CD4-positive, alpha-beta T cell treated with Interferon alpha-2 for 1 hour (primary cell): ENCODE measurements at places on chromosomes 13 and 19.

DNA sequence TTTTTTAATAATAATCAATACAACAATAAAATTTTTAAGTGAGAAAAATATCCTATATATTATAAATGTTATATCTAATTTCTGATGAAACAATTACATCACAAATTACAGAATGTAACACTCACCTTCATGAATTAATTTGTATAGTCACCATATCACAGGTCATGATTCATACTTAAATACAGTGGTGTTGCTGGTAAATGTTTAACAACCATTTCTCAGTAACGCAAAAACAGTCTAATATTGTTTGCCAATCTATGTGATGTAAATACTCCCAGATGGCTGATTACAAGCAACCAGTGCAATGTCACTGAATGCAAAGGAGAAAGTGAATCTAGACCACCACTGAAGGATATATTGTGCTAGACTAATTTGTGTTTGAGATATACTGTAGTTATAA, 97.5 kb downstream of the DIAPH3 start:
- DNase-seq = no peak

GRCh38 chr13:110446575-110446890, 115.0 kb downstream of the RAB20 start:
- no peak for DNase-seq

- DNase-seq = no peak
Measured at GRCh38 chr13:86462011-86462410, 662.8 kb upstream of the SLITRK6 start.

DNA sequence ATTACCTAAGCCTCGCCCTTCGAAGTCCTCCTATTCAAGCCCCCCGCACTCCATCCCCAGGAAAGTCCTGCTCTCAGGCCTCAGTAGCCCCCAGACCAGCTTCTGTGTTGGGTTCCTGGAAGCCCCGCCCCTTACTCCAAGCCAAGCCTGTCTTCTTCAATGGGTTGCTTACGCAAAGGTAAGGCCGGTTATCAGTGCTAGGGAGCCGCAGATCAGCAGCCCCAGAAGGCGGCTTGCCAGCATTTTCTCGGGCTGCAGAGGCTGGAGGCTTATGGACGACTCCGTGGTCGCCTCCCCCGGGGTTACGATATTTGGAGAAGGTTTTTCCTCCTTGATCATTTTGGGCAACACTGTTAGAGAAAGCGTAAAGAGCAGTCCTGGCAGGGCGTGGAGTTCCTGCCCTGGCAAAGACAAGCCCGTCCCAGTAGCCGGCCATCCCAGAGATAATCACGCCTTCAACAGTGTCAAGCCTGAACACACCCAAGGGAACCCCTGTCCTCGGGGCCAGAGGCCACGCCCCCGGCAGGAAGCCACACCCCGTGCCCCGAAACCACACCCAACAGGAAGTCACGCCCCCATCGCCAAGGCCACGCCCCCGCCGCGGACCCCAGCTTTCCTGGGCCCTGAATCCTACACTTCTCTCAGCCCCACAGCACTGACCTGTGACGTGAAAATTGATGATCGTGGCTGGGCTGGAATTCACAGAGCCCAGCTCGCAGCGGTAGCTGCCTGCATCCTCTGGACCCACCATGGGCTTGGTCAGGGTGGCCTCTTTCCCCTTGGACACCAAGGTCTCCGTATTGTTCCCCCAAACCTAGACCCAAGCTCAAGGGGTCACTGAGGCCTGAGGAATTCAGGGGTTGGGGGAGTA, 954 bp upstream of the RASIP1 start:
- peak; percentile 43 for DNase-seq

DNA sequence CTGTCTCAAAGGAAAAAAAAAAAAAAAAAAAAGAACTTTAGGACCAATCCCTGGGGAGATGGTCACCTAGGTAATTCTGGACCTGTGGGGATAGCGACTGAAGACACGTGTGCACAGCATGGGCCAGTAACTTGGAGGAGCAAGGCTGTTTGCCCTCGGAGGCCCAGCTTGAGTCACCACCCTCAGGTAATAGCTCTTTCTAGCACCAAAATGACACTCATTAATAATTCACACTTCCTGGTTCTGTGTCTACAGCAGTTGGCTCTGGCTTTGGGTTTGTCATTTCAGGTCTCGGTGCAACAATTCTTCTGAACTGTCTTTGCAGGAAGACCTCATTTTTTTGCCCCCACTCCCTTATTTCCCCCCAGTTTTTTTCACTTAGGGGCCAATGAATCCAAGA, 3.9 kb upstream of the ATP11A start:
- no peak for DNase-seq

GRCh38 chr19:2561221-2561620, 85.3 kb downstream of the GADD45B start:
- DNase-seq = no peak

- DNase-seq = peak; percentile 4
Measured at GRCh38 chr19:38564981-38565690, 52.6 kb downstream of the MAP4K1 start.

GRCh38 chr13:27953676-27954405, 15.3 kb downstream of the CDX2 start:
- DNase-seq = peak; percentile 55

DNA sequence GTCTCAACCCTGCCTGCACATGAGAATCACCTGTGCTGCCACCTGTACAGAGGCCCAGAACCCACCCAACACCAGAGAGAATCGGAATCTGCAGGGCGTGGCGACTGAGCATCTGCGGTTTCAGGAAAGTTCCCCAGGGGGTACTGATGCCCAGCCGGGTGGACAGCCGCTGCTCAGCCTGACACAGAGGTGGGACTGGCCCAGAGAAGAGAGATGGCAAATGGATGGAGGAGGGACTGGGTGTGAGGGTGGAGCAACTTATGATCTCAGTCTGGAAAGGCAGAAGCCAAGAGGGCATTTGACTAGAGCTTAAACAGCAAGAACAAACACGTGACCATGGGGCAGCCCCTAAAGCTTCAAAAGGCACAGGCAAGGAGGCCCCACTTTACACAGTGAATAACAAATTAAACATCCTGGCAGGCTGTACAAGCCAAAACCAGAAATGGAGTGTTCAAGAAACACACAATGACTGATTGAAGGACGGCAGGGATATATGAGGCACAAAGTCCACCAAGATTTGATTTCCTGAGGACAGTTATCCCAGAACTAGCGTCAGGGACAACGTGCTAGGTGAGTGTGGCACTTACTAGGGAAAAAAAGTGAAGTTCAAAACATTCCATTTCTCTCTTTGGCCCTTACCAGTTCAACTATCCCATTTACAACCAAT, 3.1 kb downstream of the RANBP3 start:
- peak; percentile 54 for DNase-seq

DNA sequence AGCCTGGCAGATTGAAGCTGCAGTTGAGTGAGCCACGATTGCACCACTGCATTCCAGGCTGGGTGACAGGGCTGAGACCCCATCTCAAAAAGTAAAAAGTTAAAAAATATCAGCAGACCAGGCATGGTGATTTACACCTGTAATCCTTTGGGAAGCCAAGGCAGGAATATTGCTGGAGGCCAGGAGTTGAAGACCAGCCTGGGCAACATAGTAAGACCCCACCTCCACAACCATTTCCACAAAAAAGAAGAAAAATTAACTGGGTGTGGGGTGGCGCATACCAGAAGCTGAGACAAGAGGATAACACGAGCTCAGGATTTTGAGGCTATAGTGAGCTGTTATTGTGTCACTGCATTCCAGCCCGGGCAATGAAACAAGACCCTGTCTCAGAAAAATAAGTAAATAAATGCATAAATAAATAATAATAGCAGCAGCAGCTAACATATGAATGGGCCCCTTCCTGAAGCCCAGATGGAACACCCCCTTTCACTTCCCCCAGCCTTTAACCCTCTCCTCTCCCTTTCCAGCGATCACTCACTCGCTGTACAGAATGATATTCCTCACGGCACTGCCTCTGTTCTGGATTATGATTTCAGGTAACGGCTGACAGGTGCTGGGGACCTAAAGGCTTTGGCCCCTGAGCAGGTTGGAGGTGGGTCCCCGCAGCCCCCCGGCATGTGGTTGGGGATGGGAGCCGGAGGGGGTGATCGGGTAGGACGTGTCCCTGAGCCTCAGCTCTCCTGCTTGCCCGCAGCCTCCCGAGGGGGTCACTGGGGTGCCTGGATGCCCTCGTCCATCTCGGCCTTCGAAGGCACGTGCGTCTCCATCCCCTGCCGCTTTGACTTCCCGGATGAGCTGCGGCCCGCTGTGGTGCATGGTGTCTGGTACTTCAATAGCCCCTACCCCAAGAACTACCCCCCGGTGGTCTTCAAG, 3.2 kb downstream of the MAG start:
- no peak for DNase-seq

GRCh38 chr19:35000647-35001501, 751 bp downstream of the GRAMD1A start:
- peak; percentile 63 for DNase-seq

- DNase-seq = no peak
Measured at GRCh38 chr13:50587645-50588373, 255.7 kb downstream of the DLEU7 start.

- DNase-seq = no peak
Measured at GRCh38 chr19:41877916-41878905, 1.1 kb downstream of the CD79A start.

- no peak for DNase-seq
Measured at GRCh38 chr19:11054200-11054599, 35.1 kb upstream of the LDLR start.

DNA sequence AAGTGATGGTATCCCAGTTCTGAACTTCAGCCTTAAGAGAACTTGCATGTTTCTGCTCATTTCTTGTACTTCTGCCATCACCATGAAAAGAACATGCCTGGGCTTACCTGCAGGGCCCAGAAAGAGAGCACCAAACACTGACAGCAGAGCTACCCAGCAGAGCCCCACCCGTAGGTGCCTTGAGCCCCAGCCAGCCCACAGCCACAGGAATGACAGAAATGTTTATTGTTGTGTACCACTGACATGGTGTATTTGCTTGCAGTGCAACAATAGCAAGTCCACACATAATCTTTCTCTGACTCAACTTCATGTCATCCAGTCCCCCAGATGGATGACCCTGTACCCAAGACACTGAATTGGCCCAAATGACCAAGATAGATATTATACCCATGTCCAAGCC, 195.2 kb downstream of the TSHZ3 start:
- DNase-seq = no peak

- DNase-seq = no peak
Measured at GRCh38 chr13:107275945-107276614, 708.1 kb upstream of the ARGLU1 start.

DNA sequence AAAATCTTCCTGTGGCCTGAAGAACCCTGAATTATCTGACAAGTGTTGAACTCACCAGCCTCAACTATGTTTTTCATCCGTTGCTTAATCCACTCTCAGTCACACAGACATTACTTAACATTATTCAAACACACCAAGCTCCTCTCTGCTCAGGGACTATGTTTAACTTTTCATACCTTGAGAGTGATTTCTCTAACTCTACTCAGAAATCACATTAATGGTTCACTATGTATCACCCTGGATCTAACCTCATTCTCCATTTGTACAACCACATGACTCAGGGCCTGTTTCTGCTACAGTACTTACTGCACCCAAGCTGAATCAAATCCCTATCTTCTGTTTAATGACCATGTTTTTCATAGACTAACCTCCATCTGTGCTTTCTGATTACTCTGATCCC, 553.7 kb upstream of the PRR20A start:
- no peak for DNase-seq

- no peak for DNase-seq
Measured at GRCh38 chr19:42363614-42364346, 26.3 kb downstream of the CNFN start.

DNA sequence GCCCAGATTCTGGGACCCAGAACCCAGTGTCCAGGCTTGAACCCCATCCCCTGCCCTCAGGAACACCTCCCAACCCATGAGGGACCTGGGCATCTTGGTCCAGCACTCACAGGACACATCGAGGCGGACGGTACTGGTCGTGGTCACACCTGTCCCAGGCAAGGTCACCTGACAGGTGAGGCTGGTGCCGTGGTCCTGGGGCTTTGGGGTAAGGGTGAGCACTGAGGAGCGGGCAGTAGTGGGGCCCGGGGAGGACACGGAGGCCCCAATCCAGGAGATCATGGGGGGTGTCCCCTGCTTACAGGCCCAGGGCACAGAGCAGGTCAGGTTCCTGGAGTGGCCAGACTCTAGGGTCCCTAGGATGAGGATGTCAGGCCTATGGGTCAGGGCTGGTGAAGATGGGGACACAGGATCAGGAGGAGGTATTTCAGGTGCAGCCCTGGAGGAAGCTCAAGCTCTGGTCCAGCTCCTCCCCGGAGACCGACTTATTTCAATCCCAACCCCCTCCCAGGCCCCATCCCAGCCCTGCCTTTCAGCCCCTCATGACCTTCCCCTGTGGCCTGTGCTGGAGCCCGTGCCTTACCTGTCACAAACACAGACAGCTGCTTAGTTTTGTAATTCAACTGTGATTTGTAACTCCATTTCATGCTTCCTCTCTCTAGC, 772 bp downstream of the SIGLEC8 start:
- DNase-seq = no peak

DNA sequence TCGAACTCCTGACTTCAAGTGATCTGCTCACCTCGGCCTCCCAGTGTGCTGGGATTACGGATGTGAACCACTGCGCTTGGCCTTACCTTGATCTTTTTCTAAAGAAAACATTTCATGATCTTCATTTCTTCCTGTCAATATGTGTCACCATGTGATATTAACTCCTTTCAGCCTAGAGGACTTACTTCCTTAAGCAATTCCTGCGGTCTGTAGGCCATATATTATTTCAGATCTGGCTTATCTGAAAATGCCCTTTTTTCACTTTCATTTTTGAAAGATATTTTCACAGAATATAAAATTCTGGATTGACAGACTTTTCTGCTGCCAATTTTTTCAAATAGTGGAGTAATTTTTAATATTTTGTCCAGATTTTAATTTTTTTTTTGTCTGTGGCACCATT, 2.0 kb upstream of the GPR32 start:
- DNase-seq = no peak

- DNase-seq = peak; percentile 31
Measured at GRCh38 chr13:97015661-97016350, 21.5 kb upstream of the OXGR1 start.

DNA sequence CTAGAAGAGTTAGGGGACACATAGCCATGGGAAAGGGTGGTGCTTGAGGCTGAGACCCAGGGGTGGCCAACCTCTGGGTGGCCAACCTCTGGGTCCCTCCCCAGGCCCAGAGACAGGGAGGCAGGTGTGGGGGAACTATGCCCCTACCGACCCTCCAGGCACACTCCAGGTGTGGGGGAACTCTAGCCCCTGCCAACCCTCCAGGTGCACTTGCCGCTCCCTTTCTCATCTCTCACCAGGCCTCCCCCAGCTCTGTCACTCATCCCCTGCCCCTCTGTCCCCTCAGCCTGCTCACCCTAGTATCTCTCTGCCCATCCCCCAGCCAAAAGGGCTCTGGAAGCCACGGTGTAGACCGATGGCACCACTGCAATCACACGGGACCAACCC, 10.6 kb upstream of the VSTM2B start:
- DNase-seq = no peak

GRCh38 chr13:52695856-52696255, 43.2 kb downstream of the SUGT1 start:
- DNase-seq = no peak

GRCh38 chr13:76884186-76884906, 1.9 kb downstream of the KCTD12 start:
- peak; percentile 18 for DNase-seq

- no peak for DNase-seq
Measured at GRCh38 chr13:46171217-46171616, 10.8 kb downstream of the LCP1 start.
